Brain pericyte (primary cell): ENCODE measurements at places on chromosomes 2 and 18.

DNA sequence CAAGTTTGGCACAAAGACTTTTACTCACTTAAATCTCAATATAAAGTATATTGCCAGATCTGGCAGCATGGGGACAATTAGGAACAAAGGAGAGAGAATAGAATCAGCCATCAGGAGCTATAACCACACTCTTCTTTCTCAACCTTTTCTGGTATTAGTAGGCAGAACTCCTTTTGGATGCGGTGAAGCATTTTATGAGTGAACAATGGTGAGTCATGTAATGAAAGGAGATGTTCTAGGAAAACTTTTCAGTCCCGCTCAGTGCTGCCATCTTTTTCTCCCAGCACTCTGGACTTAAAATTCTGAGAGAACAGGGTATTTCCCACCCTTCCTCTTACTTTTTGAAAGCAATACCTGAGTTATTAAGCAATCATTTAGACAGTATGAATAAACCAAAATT, 32.2 kb downstream of the PLEKHA3 start:
- no peak for DNase-seq

GRCh38 chr2:207926133-207926988, 99.0 kb downstream of the PLEKHM3 start:
- no peak for DNase-seq

- no peak for DNase-seq
These were observed 21.9 kb downstream of the CHMP3 start for GRCh38 chr2:86541334-86541733.

DNA sequence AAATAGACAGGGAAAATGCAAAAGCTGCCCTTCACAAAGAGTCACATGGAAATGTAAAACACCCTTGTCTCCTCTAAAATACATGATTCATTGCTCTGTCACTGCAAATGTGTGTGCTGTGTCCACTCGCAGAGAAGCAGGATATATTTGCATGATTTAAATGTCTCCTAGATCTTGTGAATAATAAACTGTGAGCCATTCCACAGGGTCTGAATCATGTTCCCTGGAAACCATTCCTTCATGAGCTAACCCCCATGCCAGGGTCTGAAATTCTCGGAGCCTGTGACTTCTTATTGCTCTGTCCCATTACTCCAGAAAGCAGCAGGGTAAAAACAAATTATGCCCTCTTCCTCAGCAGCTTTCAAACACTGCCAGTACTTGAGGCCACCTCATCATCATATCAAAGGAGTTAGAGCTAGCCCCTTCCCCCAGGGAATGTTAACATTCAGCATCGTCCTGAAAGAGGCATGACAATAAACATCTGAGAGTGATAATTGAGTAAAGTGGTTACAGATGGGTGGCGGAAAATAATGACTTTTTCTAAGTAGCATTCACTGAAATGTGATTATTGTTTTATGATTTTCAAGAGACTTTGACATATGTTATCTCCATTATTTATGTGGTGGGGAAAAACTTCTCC, 11.7 kb upstream of the CNGA3 start:
- DNase-seq: no peak

DNA sequence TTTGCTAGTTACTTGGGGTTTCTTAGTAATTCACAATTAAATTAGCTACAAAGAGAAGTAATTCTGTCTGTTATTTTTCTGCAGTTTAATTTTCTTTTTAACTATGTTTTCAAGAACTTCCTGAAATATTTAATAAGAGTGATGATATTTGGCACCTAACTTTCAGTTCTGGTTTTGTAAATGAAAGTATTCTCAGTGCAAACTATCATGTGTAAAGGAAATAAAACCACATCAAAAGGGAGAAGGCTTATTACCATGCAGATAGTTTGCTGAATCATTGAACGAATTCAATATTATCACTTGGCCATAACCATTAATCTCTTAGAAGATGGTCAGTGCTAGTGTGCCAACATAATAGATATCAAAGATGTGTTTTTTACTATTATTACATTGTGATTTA, 29.2 kb downstream of the DYTN start:
- no peak for DNase-seq

DNA sequence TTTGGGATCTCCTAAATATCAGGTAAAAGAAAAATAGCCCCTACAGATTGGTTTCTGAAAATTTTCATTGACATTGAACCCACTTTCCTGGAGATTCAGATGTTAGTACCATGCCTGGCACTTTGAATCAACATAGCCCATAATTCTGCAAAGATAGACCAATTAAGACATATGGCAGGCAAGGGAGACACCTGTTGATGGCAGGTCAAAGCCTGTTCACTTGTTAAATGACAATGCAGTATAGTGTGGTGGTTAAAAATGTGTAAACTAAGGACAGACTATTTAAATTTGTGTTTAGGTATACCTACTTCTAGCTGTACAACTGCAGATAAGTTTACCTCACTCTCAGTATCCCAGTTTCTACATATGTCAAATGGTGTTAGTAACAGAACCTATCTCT, 178.1 kb upstream of the MMADHC start:
- no peak for DNase-seq

DNA sequence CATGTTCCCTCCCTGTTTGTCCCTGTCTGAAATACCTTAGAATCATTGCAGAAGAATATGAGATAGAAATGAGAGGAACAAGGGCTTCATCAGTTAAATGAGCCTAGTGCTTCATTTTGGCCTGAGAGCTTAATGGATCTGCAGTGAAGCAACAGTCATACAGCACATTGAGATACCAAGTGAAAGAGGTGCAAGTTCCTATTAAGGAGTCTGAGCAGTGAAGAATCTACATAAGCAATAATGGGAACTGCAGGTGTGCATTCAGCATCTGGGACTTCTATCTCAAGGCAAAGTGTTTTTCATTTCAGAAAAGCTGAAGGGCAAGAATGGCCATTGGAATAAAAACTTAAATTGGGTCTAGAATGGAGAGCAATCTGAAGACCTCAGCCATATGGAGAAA, 323.2 kb upstream of the SLC39A10 start:
- DNase-seq: no peak

- no peak for DNase-seq
These were observed 44.0 kb upstream of the ROCK2 start for GRCh38 chr2:11388262-11389051.

- DNase-seq: no peak
These were observed 366.9 kb upstream of the ZEB2 start for GRCh38 chr2:144886862-144887261.

GRCh38 chr2:37167636-37168180, 10.9 kb upstream of the EIF2AK2 start:
- no peak for DNase-seq

- no peak for DNase-seq
These were observed 13.4 kb upstream of the PAX3 start for GRCh38 chr2:222311978-222312738.

DNA sequence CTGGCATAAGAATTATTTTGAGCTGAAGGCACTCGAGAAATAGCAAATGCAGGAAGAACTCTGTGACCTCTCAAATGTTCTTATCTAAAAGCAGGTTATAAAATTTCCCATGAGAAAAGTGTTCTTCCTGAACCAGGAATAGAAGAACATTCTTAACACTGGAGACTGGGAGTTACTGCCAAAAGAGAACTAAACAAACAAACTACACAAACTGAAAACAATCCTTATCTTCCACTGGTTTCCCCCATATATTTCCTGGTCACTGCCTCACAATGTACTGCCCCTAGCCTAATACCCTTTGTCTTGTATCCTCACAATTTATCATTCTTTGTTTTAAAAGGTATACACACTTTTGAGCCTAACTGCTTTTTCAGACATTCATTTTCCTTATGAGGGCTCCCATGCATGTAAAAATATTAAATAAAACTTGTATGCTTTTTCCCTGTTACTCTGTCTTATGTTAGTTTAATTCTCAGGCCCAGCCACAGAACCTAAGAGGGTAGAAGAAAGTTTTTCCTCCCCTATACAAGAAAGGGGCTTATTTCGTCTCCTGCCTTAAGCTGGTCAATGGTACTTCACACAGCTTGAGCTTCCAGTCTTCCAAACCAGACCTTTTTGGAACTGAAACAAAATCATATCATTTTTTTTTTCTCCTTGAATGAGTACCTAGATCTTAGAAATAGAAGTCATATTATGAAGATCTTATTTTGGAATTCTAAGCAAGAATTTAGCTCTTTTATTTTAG, 110.6 kb downstream of the MSTN start:
- no peak for DNase-seq

GRCh38 chr2:54041135-54041534, 70.3 kb upstream of the PSME4 start:
- DNase-seq: no peak

DNA sequence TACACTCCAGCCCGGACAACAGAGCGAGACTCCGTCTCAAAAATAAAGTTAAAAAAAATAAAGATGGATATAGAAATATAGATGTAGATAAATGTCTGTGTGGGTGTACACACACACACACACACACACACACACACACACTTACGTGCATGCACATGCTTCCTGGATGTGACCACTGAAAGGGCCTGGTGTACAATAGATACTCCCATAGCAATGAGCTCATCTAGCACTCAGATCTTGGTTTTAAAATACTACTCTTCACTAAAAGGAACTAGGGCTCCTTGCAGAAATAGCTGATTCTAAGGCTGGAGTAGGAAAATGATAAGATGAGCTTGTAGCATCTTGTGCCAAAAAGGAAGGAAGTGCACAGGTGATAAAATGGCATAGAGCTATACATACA, 39.1 kb downstream of the ROCK2 start:
- DNase-seq: no peak

- no peak for DNase-seq
These were observed 8.7 kb upstream of the COX7A2L start for GRCh38 chr2:42369532-42370229.

- no peak for DNase-seq
These were observed 143.6 kb upstream of the DAPL1 start for GRCh38 chr2:158651358-158652057.

DNA sequence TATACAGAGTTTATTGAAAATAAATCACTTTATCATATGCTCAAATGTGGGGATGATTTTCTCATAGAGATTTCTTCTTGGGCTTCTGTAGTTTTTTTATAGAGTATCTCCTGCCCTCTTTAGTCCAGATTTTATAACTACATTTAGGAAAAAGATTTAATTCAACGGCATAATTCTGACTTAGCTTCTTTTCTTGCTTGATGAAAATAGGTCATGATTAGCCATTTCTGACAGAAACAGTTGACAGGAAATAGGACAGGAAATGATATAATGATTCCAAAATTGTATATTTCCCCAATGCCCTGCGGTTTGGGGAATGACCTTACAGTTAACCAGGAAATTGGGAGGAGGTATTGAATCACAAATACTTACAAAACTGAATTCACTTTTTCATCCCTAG, 1531.9 kb upstream of the ACVR2A start:
- DNase-seq: no peak

- no peak for DNase-seq
These were observed 114.9 kb upstream of the NT5C1B start for GRCh38 chr2:18704276-18704675.

DNA sequence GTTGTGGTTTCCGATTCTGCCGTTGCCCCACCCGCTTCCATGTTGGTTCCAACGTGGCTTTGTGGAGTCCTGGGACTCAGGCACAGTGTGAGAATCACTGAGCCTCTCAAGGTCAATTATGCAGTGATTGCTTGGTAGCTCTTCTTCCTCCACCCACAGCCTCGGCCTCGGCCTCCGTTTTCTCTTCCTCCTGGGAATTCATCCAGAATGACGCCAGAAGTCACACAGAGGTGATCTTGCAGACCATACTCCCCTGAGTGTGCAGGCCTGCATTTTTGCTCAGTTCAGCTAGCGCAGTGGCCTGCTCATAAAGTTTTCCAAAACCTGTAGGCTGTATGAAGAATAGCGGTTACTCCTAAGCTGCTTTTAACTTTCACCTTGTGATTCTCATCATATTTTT, 273.3 kb downstream of the GBX2 start:
- DNase-seq: no peak

GRCh38 chr2:161586517-161587167, 37.6 kb upstream of the SLC4A10 start:
- no peak for DNase-seq

DNA sequence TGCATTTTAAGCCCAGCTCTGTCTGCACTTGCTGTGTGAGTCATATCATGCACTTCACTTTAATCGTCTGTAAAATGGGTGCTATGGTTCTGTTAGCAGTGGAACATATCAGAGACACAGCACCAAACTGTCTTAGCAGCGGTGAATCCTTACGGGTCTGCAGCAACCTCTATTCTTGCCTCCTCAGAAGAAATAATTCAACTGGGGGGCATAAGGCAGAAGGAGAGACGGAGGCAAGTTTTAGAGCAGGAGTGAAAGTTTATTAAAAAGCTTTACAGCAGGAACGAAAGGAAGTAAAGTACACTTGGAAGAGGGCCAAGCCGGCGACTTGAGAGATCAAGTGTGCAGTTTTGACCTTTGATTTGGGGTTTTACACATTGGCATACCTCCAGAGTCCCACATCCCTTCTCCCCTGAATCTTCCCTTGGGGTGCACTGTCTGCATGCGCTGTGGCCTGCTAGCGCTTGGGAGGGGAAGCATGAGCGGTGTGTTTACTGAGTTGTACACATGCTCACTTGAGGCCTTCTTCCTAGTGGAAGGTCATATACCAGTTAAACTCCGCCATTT, 109.8 kb downstream of the DDX1 start:
- no peak for DNase-seq

DNA sequence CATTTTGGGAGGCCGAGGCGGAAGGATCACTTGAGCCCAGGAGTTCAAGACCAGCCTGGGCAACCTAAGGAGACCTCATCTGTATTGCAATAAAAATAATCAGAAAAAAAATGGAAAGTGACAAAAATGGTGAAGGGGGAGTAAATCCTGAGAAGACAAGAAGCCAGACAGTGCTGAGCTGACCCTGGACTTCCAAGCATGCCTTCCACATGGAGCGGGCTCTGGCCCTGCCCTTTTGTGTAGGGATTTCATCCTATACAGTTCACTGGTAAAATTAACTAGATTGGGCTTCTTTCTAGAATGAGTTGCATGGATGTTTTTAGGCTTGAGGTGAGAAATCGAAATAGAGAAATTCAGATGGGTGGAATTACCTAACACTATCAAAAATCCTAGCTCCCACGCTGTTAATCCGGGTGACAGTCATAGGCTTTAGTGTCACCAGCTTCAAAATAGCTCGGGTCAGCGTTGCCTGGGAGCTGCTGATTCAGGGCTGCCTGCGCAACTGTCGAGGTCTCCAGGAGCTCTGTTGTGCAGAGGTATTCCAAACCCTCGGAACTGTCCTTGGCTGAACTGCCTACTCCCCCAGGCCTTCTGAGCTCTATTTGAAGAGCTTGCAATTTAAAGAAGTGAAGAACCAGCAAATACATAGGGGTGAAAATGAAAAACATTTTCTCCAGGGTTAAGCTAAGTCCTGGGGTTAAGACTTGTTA, 21.5 kb upstream of the ZNF532 start:
- DNase-seq: no peak

- no peak for DNase-seq
These were observed 275.5 kb downstream of the KCNJ3 start for GRCh38 chr2:154974041-154974440.

DNA sequence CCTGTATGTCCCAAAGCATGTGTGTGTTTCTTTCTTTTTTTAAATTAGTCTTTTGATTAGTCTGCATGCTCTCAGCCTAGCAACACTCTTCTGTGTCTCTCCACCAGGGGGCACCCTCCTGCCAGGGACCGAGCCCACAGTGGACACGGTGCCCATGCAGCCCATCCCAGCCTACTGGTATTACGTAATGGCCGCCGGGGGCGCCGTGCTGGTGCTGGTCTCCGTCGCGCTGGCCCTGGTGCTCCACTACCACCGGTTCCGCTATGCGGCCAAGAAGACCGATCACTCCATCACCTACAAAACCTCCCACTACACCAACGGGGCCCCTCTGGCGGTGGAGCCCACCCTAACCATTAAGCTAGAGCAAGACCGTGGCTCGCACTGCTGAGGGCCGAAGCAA, 93.8 kb downstream of the NRP2 start:
- no peak for DNase-seq
